ENCODE measurements at places on chromosomes 6 and 20.

GRCh38 chr6:147793871-147794643 is 285.6 kb downstream of the SAMD5 start:
- no peak for DNase-seq

DNA sequence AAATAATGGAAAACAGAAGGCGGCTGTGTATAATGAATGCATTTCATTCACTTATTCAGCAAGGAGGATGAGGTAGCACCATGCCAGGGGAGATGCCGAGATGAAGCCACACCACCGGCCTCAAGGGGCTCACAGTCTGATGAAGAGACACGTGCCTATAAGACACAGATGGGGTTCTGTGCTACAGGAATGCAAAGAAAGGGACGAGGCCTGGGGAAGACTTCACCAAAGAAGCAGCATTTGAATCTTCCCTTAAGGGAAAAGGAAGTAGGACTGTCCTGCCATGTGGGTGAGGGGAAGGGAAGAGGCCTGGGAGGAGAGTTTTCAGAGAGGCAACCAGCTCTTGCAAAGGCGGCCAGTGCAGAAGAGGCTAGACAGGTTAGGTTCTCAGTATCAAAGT is 98.9 kb downstream of the PSMG4 start:
- no peak for DNase-seq

DNA sequence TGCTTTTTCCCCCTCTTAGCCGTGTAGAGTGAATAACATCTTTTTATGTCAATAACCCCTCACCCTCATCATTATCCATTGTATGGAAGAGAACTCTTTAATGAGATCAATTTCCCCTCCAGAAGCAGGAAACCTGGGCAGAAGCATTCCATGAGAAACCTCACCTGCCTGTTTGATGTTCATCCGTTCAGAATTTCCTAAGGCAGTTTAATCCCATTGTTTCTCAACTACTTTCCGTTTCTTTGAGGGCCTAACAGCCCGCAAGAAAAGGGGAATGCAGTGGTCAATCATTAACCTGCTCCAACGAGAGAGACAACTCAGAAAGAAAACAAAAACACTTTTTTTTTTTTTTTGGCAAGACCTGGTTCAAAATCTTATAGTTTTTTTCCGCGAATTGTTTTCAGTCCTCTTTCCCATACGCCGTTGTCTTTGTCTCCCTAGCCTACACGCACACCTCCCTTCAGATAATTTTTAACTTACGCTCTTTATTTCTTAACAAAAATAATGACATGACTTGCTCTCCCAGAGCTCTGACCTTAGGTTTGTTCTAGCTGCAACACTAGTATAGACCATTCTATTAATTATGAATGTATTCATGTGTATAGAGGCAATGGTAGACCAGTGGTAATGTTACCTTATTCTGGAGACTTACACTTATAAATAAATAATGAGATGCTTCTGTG is 25.6 kb upstream of the ID4 start:
- DNase-seq, result no peak

GRCh38 chr6:36235309-36235708 is 34.6 kb upstream of the PNPLA1 start:
- no peak for DNase-seq

DNA sequence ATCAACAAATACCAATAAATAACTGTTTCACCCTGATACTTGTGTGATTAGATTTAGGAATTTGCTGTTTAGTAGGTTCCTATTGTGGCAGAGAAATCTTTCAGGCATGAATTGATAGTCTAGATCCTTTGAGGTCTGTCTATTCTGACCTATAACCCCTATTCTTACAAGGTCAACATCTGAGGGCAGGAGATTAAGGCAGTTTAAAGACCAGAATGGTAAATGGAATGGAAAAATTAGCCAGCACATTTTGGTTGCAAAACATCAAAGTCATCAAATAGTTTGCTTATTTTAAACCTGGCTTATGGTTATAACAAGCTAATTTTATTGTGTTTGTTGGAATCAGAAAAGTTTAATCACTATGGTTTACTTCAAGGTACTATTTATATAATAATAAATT is 78.4 kb downstream of the LIN28B start:
- no peak for DNase-seq

GRCh38 chr6:10976571-10976970 is 67.5 kb downstream of the ELOVL2 start:
- no peak for DNase-seq
